ENCODE measurements at places on chromosomes 5 and 9.

DNA sequence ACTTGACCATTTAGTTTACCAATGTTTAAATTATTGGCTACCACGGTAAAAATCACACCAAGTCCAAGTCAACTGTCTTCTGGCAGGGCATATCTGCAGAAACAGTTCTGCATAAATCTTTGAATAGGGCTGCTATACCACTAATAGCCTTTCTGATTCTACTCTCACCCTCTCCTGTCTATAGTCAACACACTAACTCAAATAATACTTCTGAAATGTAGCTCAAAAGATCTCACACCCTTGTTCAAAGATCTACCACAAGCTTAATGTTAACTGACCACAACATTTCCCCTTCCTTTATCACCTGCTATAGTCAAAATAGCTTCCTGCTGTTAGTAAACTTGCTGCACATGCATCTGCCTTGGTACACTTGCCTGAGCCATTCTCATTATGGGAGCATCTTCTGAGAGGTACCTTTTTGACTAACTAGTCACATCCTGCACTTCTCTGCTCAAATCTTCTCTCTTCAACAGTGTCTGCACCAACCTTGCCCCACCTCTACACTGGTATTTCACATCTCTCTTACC is 319.4 kb downstream of the CDH10 start:
- no peak for DNase-seq

- no peak for DNase-seq
Measured at GRCh38 chr9:27383524-27383923, 86.6 kb upstream of the EQTN start.

- DNase-seq, result no peak
Measured at GRCh38 chr5:74162524-74162923, 478.0 kb downstream of the ENC1 start.

DNA sequence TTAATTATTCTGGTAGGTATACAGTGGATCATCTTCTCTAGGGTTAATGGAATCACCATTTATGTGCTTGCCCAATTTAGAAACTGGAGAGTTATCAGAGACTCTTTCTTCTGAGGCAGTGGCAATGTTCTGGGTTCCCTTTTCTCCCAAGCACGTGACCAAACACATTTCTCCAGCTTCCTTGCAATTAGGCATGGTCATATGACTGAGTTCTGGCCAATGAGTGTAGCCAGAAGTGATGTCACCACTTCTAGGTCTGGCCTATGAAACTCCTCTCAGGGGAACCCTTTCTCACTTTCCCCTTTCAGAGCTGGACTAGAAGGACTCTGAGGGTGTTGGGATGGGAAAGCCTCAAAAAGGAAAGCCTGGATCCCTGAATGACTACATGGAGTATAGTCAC is 172.0 kb downstream of the NSG2 start:
- DNase-seq, result no peak

DNA sequence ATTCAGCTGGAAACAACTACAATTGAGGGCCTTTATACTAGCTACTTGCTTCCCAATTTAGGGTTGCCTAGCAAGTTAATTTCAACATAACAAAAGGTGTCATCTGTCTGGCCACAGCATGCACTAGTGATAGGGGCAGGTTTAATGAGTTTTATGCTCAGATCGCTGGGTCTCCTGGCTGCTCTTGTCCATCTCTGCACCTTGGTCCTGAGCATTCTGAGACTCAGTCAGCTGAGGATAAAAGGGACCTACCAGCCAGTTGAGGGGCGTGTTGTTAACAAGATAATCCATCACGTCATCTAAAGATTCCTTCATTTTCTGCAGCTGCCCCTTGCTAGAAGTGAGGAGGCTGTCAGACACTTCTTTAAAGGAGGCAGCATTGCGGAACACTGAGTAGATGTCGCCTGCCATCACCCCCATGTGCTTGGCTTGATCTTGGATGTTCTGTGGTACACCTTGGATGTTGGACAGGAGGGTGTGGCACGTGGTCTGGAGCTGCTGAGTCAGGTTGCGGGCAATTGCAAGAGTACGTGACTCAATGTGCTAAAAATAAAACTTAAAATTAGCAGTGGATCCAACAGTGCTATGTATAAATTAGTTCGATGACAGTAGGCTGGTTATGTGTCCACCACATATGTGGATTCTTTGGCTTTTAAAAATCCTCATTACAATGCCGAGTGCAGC is 11.0 kb downstream of the PLIN2 start:
- no peak for DNase-seq

GRCh38 chr9:1100201-1100600 is 50.0 kb downstream of the DMRT2 start:
- DNase-seq, result no peak

DNA sequence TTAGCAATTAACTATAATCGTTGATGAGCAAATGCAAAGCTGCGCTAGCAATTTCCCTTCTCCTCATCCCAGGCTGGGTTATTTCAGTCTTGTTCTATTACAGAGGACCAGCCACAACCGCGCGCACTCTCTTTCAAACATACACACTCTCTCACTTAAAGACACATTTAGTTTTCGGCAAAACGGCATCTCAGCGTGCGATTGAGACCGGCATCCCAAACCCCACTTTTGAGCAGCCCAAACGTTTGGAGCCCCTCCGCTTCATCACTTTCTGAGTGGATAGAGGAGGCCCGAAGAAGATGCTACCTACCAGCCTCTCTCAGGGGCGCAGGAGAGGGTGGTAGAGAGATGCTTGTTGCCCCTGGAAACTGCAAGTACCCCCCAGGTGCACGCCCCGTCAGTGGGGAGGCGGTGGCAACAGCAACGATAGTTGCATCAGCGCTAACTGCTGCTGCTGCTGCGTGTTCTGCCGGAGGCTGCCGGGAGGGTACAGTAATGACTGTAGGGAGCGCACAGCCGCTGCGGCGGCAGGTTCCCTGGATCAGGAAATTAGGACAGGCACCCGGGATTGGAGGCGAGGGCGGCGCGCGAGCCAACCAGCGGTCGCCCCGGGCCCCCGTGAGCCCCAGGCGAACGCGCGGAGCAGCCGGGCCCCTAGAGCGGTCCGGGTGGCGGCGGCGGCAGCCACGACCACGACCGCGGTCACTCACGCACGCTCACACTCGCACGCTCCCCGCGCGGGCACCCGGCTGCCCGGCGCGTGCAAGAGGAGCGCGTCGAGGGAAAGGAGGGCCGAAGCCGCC is 467 bp upstream of the VLDLR start:
- no peak for DNase-seq

- DNase-seq, result no peak
Measured at GRCh38 chr5:7169240-7169878, 226.6 kb upstream of the ADCY2 start.

DNA sequence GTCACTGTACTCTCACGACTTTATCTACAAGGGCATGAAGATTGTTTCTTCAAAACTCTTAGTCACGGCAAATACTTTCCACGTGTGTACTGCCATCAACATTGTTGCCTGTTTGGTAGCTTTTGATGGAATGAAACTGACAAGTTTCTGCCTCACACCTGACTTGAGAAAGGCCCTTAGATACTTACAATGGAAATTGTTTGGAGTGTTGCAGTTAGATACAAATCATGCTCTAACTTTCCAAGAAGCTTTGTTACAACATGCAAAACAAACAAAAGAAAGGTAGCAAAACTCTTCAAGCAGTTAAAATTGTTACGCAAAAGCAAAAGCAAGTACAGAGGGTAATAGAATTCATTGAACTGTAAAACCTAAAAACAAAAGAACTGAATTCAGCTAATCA is 91.1 kb upstream of the TLE4 start:
- no peak for DNase-seq

DNA sequence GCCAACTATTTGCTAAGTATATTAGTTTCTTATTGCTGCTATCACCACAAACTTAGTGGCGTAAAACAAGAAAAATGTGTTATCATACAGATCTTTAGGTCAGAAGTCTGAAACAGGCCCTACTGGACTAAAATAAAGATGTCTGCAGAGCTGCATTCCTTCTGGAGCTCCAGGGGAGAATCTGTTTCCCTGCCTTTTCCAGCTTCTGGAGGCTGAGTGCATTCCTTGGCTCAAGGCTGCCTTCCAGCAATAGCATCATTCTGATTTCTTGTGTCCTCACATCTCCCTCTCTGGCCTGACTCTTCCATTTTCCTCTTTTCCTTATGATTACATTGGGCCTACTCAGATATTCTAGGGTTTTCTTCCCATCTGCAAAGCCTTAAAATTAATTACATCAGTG is 15.9 kb downstream of the MAN2A1 start:
- no peak for DNase-seq

- peak; percentile 69 for DNase-seq
Measured at GRCh38 chr5:95281226-95281625, 3.7 kb downstream of the MCTP1 start.

- no peak for DNase-seq
Measured at GRCh38 chr5:74621492-74621891, 19.0 kb downstream of the ENC1 start.

DNA sequence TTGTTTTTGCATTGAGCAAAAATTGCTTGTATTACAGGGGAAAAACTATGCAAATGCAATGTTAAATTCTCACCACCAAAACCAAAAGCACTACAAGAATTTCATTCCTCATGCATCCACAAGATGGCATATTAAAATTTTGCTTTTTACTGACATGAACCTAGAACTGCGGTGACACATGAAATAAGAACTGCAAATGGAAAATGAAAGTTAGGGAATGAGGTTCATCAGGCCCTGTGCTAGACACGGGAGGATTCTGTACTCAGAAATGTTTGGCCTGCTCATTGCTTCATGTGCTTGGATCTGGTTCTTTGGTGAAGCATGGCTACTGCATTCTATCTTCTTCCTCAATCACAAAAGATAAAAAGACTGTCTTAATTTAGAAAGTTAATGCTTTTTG is 9.1 kb upstream of the RFK start:
- DNase-seq, result peak; percentile 42

DNA sequence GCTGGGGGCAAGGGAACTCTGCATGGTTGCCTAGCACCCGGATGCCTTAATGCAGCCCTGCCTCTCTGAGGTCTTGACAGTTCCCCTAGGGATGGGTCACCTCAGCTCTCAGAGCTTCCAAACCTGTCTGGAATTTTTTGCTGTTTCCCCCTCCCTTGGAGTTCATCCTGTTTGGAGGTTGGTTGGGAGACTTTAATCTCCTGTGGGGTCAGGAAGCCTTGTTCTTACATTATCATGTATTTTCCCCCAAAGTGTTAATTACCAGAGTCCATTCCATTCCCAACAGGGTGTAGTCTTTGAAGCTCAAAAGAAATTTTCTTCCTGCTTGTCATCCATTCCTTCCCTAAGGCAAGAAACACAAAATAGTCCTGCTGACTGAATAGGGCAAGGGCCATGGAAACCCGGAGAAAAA is 150.3 kb upstream of the SPRY4 start:
- DNase-seq, result no peak

GRCh38 chr5:127976991-127977717 is 106.4 kb upstream of the SLC12A2 start:
- no peak for DNase-seq

DNA sequence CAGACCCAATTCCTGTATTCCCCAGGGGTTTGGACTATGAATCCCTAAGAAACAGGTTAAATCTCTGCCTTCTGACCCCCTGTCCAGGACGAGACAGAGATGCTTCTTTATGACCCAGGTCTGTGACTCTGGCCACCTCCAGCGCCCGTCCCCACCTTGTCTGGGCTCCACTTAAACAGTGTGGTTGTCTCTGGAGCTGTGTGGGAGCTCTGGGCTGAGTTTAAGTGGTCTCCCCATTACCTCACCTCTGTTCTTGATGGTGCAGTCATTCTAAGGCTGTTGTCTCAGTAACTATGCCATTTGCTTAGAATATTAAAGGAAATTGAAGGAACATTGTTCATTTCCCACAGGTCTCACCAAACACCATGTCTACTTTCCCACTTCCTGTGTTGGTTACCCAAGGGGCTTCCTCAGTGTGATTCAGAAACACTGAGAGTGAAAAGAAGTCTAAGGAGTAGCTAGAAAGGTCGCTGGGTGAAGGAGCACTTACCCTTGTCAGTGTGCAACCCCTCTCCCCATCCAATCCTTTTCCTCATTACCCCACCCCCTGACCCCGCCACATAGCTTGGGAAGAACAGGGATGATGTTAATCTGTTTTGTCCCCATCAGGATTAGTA is 127.8 kb upstream of the CKMT2 start:
- DNase-seq, result no peak

Data from HCT116 (cell line).